ENCODE measurements at places on chromosomes 7 and 10. TPM values are rescaled to one million over a fixed set of nuclear protein-coding genes. Genes with fewer than 3 reads are reported as not detected.
A peak's percentile ranks its signal among the peaks of the same experiment; 100 is the strongest.

DNA sequence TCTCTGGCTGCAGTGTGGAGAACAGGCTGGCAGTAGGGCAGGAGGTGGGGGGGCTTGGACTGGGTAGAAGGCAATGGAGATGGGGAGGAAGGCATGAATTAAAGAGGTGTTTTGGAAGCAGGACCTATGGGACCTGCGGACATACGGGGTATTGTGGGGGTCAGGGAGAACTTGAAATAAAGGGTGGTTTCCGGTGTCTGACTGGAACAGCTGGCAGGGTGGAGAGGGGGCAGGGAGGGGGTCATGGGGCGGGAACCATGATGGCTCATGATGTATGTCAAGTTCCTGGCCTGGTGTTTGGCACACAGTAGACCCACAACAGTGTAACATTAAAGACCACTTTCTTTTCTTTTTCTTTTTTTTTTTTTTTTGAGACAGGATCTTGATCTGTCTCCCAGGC lies 5.5 kb downstream of the LHPP start:
- H3K4me3 ChIP-seq = no peak overlapping the region
- no peaks in the 10 kb centered on the region for H3K27me3 ChIP-seq
- no peak for DNase-seq
- no peaks in the 10 kb centered on the region for H3K36me3 ChIP-seq

- no peak overlapping the region for H3K4me3 ChIP-seq
- H3K27ac ChIP-seq = peak overlapping the region; percentile 62
- H3K36me3 ChIP-seq = peaks cover 3% of the 10 kb centered on the region
- peaks cover 6% of the 10 kb centered on the region for H3K4me1 ChIP-seq
- peak; percentile 30 for DNase-seq
- no peaks in the 10 kb centered on the region for H3K27me3 ChIP-seq
These were observed 111.5 kb downstream of the CCNY start for GRCh38 chr10:35447693-35448407.

- H3K27ac ChIP-seq = no peak overlapping the region
- no peaks in the 10 kb centered on the region for H3K36me3 ChIP-seq
- no peak for DNase-seq
- no peaks in the 10 kb centered on the region for H3K4me1 ChIP-seq
These were observed 104.7 kb upstream of the KLF14 start for GRCh38 chr7:130838738-130839137.

The SFTPD gene
- 216 TPM for total RNA-seq

GRCh38 chr7:152336754-152337368 lies 98.9 kb downstream of the KMT2C start:
- H3K4me3 ChIP-seq = no peak overlapping the region
- H3K36me3 ChIP-seq = no peaks in the 10 kb centered on the region
- peaks cover 5% of the 10 kb centered on the region for H3K4me1 ChIP-seq
- DNase-seq = peak; percentile 29
- H3K27me3 ChIP-seq = no peaks in the 10 kb centered on the region

DNA sequence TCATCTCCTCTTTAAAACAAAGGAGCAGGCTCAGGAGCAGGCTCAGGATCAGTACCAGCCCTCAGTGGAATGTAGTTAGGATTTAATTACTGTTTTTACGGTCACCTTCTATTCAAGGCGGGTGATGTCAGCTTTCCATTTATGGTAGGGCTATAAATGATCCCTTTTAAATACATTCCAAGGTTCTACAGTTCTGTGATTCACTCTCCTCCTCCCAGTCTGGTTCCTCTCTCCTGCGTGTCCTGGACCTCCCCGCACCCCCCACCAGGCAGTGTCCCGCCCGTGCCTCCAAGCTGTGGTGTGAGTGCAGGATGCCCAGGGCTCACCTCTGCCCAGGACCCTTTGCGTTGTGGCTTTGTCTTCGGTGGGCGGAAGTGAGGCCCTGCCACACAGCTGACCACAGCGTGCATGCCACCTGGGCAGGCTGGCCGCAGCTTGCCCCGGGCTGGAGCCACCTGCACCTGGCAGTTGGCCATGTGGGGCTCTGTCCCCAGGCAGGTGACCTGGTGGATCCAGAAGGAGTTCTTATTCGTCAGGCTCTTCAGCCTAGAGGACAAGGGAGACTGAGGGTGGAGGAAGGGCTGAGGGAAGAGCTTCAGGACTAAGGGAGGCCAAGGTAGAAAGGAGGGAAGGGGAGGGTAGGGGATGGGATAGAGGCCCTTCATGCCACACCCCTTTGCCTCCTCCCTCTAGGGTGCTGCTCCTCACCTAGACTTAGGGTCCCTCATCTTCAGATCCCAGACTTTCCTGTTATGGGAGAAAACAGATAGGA lies 9.1 kb downstream of the LOXL4 start:
- no peak for DNase-seq
- H3K4me3 ChIP-seq = no peak overlapping the region
- no peaks in the 10 kb centered on the region for H3K27me3 ChIP-seq
- no peaks in the 10 kb centered on the region for H3K36me3 ChIP-seq
- no peak overlapping the region for H3K27ac ChIP-seq

GRCh38 chr7:150983893-150984368 lies 5.8 kb upstream of the KCNH2 start:
- H3K27me3 ChIP-seq = peaks cover 22% of the 10 kb centered on the region
- no peak overlapping the region for H3K27ac ChIP-seq
- peak; percentile 72 for DNase-seq
- H3K4me3 ChIP-seq = no peak overlapping the region

GRCh38 chr7:151013733-151014497 lies 10.4 kb downstream of the ATG9B start:
- H3K4me1 ChIP-seq = no peaks in the 10 kb centered on the region
- peak; percentile 85 for DNase-seq
- no peak overlapping the region for H3K4me3 ChIP-seq
- H3K27me3 ChIP-seq = no peaks in the 10 kb centered on the region

DNA sequence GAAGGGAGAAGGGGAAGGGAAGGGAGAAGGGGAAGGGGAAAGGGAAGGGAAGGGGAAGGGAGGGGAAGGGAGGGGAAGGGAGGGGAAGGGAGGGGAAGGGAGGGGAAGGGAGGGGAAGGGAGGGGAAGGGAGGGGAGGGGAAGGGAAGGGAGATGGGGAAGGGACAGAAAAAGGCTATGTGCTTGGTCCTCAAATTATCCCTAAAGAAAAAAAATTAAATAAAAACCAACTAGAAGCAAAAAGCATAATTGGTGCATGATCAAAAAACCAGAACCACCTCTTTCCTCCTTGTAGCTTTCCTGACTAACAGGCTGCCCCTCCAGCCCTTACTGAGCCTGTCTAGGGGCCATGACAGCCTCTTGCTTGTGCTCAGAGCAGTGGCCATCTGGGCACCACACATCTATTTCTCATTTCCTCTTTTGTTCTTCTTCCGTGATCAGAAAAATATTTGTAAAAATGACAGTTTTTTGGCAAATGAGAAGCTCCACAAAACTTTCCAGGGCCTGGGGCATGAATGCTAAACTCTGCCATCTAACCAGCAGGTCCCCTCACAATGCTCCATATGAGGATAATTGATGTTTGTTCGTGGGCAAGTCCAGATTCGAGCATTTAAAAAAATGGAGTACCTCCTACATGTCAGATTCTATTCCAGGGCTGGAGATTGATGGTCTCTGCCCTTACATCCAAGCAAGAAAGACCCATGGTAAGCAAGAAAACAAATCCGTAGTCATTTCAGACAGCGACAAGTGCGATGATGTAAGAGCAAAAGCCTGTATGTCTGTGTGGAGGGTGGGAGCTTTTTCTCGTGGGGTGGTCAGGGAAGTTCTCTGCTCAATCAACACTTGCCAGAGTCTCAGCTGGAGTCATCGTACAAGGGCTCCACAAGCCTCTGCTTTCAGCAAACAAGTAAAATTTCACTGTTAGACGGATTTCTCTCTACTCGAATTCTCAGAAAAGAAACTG lies 320.9 kb downstream of the WDR11 start:
- H3K27me3 ChIP-seq = no peaks in the 10 kb centered on the region
- no peak overlapping the region for H3K27ac ChIP-seq
- H3K4me3 ChIP-seq = no peak overlapping the region
- no peaks in the 10 kb centered on the region for H3K4me1 ChIP-seq
- DNase-seq = no peak

GRCh38 chr7:48408731-48409130 lies 237.5 kb downstream of the ABCA13 start:
- H3K4me1 ChIP-seq = no peaks in the 10 kb centered on the region
- H3K4me3 ChIP-seq = no peak overlapping the region
- H3K27me3 ChIP-seq = no peaks in the 10 kb centered on the region
- no peaks in the 10 kb centered on the region for H3K36me3 ChIP-seq
- no peak for DNase-seq

Data from lung (tissue), 17 donors.